ENCODE measurements at places on chromosomes 2 and 18.
A peak's percentile ranks its signal among the peaks of the same experiment; 100 is the strongest.

GRCh38 chr18:70520867-70521266, 232.0 kb downstream of the SOCS6 start:
- DNase-seq: no peak

DNA sequence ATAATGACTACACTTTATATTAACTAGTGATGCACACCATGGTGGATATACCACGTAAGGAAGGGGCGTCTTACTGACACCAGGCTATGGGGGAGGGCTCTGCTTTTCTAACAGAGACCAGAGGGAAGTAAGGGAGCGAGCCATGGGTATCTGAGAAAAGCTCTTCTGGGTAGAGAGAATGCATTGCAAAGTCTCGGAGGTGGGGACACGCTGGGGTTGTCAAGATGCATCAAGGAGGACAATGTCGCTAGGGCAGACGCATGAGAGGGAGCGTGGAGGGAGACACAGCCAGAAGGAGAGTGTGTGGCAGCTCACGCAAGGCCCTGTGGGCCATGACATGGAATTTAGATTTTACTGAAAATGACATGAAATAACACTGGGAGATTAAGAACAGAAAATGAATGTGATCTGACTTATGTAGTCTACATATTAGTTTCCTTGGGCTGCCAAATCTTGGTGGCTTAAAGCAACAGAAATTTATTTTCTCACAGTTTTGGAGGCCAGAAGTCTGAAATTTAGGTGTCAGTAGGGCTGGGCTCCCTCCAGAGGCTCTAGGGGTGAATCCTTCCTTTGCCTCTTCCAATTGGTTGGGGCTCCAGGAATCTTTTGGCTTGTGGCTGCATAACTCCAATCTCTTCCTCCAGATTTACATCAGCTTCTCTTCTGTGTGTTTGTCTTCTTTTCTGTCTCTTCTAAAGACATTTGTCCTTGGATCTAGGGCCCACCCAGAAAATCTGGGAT, 352.2 kb downstream of the CYRIA start:
- DNase-seq: no peak

DNA sequence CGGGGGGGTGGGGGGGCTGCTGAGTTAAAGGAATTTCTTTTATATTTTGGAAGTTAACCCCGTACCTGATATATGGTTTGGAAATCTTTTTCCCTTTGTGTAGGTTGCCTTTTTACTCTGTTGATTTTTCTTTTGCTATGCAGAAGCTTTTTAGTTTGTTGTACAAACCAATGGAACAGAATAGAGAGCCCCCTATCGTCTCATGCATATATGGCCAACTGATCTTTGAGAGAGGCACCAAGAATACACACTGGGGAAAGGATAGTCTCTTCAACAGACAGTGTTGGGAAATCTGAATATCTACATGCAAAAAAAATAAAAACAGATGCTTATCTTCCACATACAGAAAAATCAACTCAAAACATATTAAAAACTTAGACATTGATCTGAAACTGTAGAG, 647.8 kb upstream of the KLHL29 start:
- DNase-seq: peak; percentile 24

DNA sequence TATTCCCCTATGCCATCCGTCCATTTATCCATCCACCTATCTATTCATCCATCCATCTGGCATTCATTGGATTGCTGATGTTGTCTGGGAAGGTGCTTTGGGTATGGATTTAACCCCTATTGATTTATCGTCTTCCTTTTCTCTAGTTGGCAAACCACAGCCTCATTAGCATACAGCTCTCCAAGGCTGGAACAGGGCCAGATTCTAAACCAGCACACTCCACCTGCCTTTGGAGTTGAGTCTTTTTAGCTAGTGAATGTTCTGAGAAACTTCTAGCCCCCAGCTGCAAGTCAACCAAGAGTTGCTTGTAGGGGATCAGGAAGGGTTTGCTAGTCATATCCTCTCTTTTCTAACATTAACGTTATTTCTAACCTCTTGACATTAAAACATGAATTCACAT, 90.7 kb downstream of the NRP2 start:
- no peak for DNase-seq

GRCh38 chr18:9016633-9017166, 85.8 kb upstream of the NDUFV2 start:
- peak; percentile 38 for DNase-seq

DNA sequence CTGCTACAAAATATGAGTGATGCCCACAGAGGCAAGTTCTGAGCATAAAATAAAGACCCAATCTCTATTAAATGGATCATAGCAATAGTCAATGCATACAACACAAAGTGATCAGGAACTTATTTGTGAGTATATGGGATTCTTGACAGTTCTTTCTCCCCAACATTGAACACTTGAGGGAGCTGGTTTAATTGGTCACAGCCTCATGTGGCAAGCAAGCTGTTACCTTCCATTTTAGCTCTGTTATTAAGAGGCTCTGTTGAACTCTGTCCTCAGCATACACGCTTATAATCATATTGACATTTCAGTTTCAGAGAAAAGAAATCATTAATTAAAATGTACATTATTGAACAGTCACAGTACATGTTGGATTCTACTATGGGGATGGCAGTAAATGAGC, 37.6 kb upstream of the PAX3 start:
- DNase-seq: no peak

DNA sequence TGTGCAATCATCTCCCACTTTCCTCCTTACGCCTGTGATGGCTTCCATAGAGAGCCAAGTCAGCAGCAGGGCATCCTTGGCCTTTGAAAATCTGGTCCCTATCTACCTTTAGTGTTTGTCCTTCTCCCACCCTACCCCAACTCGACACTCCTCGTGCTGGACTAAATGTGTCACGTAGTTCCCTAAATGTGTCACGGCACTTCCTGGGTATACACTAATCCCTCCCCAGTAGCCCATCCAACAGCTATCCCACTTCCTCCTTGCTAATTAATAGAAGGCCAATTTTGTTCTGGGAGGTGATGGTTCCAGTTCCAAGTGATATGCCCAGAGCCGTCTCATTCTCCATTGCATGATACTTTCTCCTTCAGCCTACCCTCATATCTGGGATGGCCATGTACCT, 36.5 kb upstream of the ZFP36L2 start:
- no peak for DNase-seq

DNA sequence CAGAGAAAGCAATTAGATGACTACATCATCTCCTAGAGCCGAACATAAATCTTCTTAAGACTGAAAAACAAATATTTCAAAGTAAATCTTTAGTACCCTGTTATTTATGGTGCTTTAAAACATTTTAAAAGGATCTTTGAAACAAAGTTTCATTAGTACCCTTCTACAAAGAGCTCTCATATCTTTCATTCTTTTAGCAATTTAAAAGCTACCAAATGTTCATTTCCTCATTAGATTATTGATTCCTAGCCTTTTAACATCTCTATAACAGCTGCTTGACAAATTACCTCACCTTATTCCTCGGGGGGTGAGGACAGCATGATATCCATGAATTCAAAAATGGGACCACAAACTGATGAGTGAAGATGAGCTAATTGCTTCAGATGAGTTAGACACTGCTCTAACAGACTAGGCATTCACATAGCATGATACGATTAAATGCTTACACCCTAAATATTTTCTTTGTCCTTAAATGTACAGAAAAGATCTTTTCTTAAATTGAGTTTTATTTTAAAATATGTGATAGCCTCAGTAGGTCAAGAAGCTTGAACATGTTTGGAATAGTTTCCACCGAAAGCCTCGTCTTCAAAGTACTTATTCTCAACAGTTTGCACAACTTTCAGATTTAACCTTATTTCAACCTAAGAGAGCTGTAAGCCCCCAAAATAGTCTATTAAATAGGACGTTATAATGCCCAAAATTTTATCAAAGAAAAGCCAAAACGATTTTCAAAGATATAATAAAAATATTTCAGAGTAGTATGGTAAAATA, 2.1 kb downstream of the ATAD2B start:
- DNase-seq: peak; percentile 29

DNA sequence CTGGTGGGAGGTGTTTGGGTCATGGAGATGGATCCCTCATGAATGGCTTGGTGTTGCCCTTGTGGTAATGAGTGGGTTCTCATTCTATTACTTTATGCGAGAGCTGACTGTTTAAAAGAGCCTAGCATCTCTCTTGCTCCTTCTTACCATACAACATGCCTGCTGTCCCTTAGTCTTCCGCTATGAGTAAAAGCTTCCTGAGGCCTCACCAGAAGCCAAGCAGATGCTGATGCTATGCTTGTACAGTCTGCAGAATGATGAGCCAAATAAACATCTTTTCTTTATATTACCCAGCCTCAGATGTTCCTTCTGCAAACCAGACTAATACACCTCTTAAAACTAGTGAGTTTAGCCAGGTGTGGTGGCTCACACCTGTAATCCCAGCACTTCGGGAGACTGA, 23.1 kb downstream of the EVA1A start:
- DNase-seq: no peak

DNA sequence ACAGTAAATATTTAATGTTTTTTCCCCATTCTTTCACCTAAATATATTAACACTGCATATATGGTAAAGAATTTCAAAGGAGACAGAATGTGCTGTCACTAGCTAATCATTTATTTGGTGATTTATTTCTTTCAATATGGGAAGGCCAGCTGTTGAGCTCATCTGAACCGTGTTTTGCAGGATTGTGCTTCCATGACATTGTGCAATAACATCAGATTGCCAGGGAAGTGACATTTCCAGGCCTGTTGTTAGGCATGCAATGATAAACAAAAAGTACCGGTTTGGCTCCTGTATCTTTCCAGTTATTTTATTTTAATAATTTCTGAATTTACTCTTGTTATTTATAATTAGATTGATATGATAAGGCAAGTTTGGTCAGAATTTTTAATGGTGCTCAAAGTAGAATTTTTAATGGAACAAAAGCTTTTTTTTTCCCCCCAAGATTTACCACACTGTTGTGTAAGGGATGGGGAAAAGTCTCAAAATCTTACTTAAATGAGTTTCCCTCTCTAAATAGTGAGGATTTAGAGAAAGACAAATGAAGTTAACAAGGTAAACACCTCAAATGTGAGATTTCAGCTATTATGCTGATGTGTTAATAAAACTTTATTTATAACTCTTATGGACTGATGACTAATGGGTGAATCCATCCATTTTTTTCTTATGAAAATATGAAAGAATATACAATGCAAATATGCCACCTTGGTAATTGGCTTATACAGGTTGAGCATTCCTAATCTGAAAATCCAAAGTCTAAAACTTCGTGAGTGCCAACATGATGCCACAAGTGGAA, 52.7 kb downstream of the MALT1 start:
- DNase-seq: peak; percentile 57

GRCh38 chr18:45825258-45826044, at the start of gene SIGLEC15:
Gene SIGLEC15, plus strand, starts transcription at chr18:45825675. Its CDS starts 54 bp downstream, at chr18:45825729.
- DNase-seq: no peak

DNA sequence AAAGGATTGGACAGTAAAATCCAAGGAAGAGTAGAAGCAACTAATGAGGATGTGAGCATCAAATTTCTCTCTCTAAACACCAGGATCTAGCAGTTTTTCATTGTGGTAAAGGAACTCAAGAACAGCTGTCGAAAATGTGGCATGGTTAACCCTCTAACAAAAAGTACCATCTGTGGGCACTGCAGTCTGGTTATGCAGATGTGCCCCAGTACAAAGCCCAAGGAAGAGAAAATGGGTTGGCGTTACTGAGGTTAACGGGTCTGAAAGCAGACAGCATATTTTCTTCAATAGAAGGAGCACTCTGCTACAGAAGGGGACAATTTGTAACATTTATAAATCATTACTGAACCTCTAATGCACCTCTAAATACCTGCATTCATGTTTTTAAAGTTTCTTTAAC, 253.0 kb upstream of the HNRNPA3 start:
- DNase-seq: no peak

DNA sequence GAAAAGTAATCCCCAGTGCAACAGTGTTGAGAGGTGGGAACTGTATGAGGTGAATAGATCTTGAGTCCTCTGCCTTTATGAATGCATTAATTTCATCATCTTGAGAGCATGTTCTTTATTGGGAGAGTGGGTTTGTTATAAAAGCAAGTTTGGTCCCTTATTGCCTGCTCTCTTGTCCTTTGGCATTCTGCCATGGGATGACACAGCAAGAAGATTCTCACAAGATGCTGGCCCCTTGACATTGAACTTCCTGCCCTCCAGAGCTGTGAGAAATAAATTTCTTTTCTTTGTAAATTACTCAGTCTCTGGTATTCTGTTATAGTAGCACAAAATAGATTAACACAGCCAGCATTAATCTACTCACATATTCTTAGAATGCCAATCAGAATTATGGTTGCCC, 108.6 kb downstream of the EHBP1 start:
- no peak for DNase-seq

- DNase-seq: peak; percentile 99
These were observed 154.1 kb upstream of the SH3BP4 start for GRCh38 chr2:234797566-234798250.

DNA sequence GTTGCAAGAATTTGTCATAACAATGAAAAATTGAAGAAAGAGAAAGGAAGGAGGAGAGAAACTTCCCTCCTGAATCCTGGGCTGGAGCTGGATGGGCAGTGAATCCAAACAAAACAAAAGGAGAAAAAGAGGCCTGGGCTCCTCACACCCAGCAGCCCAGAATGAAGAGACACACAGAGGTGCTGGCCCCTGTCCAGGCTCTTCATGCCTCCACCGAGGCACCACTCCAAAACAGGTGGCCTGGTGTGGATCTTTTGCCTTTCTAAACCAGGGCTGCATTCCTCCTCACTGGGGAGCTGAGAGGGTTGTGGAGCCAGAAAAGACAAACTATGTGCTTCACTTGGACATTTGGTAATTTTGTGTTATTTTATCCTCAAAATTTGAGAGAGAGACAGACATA, 76.0 kb downstream of the FAM124B start:
- DNase-seq: no peak

- DNase-seq: no peak
These were observed 101.7 kb upstream of the ZSWIM2 start for GRCh38 chr2:186950694-186951093.

DNA sequence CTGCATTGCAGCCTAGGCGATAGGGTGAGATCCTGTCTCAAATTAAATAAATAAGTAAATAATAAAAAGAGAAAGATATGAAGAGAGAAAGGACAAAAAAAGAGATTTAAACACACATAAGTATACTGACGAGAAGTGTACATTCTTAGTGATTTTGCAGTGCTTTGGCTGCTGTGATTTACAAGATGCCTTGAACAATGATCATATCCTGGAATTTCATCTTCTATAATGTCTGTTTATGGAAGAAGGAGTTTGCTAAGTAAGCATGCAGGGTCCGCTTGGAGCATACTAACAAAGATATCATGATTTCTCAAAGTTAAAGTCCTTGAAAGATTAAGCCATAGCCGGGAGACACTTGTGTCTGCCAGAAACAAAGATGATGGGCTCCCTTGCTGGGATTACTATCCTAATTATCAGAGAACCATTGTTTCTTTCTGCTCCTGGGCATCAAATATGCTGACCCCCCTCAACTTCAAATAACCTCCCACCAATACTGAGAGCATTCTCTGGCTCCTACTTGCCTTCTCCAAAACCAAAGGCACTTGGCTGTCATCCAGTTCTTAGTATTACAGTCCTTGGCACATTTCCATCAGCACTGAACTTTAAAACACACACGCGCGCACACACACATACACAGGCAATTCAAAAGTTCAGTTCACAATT, 47.5 kb upstream of the STAM2 start:
- peak; percentile 90 for DNase-seq

- DNase-seq: peak; percentile 1
These were observed 127.4 kb downstream of the CHST9 start for GRCh38 chr18:27057519-27058234.

Measured in NCI-H82 (cell line).